HFFc6 (cell line): ENCODE measurements at places on chromosomes 16 and 17.
A peak's percentile ranks its signal among the peaks of the same experiment; 100 is the strongest.

DNA sequence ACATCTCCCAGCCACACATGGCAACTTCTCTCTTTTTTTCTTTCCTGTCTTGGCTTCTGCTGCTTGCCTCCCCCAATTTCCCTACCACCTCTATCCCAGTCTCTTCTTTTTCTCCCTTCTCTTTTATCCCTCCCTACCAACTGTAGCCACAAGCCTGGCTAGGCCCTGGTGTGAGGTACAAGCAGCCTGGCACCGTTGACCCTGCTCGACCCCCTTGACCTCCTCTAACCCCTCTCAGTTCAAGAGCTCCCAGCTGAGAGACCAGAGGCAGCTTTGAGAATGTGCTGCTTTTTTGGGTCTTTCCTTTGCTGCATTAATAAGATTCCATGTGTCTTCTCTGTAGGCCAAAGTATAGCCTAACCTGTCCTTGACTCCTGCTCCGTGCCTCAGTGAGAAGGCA, 32.3 kb downstream of the B9D1 start:
- no peak for DNase-seq

DNA sequence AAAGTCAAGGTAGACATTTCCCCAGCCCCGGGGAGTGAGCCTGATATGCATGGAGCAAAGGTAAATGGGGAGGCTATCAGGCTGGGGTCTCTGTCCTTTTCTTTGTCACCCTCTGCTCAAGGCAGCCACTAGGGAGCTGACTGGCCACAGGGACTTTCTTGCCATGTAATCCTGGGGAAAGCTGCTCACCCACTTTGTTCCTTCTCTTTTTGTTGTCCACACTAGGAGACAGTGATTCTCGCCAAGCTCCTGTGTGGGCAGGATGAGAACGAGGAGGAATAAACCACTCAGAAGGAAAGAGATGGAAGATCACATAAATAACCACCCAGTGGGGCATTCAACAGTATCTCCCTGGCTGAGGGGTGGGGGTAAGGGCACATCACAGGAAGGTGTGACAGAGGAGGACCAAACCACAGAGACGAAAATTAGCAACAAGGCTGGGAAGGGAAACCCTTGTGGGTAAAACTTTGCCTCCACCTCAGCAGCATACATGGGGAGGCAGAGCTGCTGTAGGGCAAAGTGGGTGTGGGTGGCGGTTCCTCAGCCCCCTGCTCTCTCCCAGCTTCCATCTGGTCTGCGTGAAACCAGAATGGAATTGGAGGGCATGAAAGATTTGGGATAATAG, 26.2 kb upstream of the CCL1 start:
- no peak for DNase-seq

GRCh38 chr17:65509032-65509431, 52.4 kb downstream of the AXIN2 start:
- DNase-seq = no peak

DNA sequence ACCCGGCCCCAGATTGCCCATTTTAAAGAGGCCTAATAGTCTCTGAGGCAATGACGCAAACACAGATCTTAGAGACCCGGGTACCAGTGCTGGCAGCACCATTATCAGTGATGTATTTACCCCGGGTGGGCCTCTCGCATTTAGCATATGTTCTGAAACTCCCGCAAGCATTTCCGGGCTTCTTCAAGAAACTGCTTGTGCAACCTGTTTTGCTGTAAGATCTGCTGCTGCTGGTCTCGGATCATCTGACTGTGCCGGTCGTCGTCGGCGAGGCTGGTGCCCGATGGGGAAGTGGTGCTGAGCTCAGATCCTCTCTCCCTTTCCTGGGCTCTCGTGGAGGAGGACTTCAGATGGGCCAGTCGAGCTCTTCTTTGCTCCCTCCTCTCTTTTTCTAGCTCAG, 12.5 kb downstream of the CEP295NL start:
- DNase-seq = no peak

DNA sequence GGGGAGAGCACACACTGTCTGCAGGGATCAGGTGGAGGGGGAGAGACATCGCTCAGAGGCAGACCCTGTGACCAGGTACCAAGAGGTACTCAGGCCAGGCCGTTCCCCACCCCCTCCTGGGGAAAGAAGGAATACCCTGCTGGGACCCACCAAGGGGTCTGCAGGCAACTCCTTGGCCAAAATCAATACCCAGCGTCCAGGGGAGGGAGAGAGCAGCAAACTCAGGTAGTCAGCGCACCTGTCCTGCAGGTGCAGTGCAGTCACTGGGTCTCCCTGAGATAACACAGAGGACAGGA, 57.5 kb upstream of the DOC2B start:
- no peak for DNase-seq

DNA sequence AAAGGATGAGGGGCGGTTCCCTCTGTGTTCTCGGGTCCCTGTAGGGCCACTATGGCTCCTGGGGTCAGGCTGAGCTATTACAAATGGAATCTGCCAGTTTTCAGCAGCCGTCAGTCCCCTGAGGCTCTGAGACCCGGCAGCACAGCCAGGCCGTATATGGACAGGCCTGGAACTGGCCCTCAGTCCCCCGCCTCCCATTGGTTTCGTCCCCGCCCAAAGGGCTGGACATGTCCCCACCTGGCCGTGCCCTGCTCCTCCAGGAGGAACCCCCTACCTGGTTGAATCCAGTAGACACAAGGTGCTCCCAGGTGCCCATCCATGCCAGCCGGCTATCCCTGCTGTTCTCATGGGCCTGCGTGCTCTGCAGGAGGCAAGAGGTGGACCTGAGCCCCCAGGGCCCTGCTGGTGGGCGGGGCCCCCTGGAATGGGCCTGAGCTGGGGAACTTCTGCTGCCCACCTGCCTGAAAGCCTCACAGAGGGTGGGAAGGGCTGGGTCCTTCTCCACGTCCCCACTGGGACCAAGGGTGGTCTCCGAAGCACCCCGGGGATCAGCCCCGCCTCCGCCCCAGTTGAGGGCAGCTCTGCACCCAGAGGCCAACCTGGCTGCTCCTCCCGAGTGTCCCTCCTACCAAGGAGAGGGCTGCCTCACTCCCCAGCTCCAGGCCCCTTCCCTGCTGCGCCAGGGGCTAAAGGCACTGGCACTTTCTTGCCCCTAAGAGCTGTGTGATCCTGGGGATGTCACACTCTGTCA, 16.8 kb downstream of the VASN start:
- DNase-seq = peak; percentile 48

DNA sequence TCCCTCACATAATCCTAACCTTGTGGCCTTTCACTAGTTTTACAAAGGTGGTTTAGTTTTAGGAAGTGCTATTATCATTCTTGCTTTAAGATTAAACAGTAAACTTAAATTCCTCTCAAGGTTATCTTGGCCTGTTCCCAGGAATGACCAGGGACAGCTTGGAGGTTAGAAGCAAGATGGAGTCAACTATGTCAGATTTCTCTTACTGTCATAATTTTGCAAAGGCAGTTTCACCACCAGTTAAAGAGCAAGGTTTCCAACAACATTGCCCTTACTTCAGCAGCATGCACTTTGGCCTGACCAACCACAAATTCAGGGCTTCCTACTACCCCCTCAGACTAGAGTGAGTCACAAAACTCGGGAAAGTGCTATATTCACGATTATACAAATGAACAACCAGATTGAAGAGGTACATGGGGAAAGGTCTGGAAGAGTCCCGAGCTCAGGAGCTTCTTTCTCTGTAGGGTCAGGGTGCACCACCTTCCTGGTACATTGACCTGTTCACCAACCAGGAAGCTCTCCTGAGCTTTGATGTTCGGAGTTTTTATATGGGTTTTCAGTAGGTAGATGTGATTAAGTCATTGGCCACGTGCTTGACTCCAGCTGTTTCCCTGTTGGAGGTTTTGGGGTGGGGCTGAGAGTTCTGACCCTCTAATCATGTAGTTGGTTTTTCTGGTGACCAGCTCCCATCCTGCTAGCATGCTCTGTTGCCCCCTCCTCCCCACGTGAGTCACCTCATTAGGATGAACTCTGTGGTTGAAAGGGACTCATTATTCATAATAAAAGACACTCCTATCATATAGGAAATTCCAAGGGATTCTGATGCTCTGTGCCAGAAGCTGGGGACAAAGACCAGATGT, 19.4 kb downstream of the RHOT1 start:
- DNase-seq = peak; percentile 90

DNA sequence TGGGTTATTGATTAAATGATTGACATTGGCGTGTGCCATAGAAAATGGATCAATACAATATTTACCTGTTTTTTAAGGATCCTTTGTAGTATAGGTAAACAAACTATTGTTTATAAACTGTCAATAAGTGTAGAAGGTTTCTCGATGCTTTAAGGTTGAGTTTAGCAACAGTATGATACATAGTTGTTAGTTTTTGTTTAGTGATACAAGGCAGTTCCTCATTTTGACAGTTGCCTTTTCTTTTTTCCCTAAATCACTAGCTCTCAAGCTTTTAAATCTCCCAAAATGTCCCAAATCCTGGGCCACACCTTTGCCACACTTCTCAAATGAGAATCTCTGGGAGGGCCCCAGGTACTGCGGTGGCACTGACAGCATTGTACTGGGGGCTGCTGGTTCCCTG, 57.3 kb downstream of the EPN2 start:
- no peak for DNase-seq

DNA sequence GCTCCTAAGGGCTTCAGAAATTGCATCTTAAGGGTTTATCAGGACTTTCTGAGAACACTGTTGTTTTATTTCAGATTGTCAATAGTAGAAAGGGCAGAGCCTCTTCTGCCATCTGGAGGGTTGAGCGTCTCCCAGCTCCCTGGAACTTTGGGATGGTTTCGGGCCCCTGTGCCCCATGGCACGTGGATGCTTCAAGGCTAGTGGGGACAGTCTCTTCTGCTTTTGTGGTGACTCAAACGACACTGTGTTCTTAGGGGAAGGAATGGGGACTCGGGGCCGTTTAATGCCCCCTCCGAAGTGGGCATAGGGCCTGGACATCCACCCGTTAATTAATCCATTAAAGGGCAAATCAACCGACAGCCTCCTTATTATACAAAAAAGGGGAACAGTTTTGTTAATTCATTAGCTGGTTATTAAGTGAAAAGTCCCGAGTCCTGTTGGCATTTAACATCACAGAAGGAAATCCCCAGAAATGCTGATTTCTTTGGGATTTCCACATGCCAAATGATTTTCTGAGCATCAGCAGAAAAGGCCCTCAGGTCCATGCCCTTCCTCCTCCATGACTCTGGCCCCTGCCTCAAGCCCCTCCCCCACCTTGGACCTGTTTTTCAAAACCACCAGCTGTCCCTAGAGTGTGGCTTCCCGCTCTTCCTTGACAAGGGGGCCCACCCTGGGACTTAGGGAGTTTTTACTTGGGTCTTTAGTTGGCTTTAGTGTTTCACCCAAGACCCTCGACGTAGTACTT, 68.7 kb downstream of the ARSG start:
- DNase-seq = no peak

GRCh38 chr17:36939802-36940312, 2.6 kb downstream of the LHX1 start:
- no peak for DNase-seq

- no peak for DNase-seq
These were observed 772 bp downstream of the PFAS start for GRCh38 chr17:8249621-8250500.

DNA sequence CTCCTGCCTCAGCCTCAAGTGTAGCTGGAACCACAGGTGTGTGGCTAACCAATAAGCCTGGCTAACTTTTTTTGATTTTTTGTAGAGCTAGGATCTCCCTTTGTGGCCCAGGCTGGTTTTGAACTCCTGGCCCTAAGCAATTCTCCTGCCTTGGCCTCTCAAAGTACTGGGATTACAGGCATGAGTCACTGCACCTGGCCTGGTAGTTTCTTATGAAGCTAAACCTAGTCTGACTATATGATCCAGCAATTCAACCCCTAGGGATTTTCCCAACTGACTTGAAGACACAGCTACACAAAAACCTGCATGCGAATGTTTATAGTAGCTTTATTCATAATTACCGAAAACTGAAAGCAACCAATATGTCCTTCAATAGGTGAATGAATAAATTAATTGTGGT, 176.2 kb upstream of the IRX3 start:
- no peak for DNase-seq

GRCh38 chr16:79985606-79986005, 385.1 kb upstream of the MAF start:
- no peak for DNase-seq

DNA sequence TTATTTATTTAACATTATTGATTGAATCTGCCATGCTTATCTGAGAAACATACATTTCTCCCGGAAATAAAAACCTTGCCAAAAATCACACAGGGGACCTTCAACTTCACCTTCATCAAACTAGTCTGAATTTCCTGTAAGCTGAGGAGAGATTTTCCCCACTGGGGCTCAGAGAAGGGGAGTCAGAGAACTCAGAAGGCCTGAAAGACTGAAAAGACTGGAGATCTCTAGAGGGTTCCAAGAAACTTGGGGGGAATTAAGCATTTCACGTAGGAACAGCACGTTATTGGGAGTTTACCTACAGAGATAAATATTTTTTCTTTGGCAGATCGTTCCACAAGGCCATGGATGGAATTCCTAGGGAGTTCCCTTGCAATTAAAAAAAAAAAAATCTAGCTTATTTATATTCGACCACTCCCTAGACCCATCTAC, 528 bp upstream of the NOL11 start:
- no peak for DNase-seq

GRCh38 chr17:39687101-39687545, 734 bp downstream of the PGAP3 start:
- DNase-seq = no peak

DNA sequence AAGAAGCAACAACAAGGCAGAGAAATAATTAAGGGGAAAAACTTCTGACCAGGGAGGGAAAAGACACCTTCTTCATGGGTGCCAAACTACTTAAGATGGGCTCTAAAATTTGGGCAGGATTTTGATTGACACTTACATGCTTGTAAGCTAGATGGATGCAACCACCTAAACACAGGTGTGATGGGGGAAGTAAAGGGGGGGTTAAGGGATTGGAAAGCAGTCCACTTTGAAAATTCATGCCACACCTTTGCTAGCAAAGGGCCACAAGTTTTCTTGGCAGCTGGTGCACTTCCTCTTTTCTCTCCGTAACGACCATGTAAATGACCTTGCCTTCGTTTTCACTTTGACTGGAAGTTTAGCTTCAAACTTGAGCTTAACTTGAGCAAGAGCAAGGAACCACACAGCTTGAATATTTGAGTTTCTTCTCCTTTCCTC, 14.3 kb upstream of the PRKAR1A start:
- DNase-seq = no peak

- DNase-seq = no peak
These were observed 82.3 kb downstream of the RPA1 start for GRCh38 chr17:1912146-1912545.

DNA sequence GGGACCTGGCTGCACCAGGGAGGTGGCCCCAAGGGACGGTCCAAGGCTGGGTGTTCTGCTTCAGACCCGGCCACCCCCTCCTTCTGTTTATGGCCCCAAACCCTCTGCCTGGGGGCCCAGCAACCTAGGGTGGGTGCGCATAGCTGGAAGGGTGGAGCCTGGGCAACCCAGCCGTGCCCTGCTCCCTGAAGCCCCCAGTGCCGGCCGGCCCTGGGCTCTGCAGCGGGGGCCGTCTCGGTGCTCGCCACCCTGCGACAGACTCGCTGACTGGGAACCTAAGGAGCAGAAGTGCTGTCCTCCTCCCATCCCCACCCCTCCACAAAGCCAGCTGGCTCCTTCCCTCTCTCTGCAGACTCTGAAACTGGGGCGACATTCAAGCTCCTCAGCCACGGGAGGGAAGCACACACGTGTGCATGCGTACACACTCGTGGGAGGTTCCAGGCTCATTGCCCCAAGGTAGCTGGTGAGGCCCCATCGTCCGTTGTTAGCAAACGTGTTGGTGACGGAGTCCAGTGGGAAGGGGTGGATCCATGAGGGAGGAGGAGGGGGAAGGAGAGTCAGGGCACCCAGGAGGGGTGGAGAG, 43.4 kb downstream of the ENGASE start:
- no peak for DNase-seq

- DNase-seq = no peak
These were observed 190.4 kb downstream of the USP22 start for GRCh38 chr17:20852239-20852989.
